ENCODE measurements at places on chromosomes 3 and 15.

- DNase-seq, result no peak
Measured at GRCh38 chr3:127450331-127450730, 140.2 kb downstream of the TPRA1 start.

DNA sequence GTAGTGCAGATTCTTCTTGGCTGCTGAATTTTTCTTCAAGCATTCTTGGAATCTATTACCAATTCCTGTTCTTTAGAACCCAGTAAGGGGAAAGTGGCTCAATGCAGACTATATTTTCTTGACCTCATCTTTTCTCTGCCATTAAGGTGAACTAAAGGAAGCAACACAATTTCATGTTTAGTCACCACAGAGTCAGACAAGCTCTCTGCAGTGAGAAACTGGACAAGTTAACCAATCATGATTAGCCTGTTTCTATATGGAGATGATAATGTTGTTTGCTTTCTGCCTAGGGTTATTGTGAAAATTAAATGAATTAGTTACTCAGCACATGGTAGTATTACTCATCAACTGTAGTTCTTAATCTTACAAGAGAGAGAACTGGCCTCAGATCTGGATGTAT is 1075.1 kb downstream of the AGBL1 start:
- DNase-seq, result no peak

- DNase-seq, result no peak
Measured at GRCh38 chr3:31622636-31623288, 90.0 kb downstream of the STT3B start.

DNA sequence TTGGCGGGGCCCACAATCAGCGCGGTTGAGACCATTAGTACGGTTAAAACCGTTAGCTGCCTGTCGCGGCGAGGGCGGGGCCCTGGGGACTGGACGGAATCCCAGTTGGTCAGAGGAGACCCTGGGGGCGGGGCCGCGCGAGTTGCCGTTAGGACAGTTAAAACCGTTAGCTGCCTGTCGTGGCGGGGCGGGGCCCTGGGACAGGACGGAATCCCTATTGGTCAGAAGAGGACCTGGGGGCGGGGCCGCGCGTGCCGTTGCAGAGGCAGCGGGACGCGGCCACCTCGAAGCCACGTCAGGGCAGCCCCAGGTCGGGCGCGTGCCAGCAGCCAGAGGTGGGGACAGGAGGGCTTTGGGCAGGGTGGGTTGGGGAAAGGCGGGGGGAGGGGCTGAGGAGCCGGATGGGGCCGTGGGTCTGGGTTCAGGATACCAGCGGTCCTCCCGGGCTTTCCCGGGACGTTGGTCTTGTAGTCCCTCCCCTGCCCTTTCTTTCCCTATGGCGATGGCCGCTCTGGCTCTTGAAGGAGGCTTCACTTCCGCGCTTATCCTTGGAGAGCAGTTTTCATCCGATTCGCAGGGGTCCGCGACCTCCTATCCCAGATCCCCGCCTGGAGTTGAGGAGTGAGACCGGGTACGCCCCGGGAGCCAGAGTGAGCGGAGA is 28.0 kb downstream of the KLHDC8B start:
- DNase-seq, result no peak

GRCh38 chr15:100959066-100960050 is 40.2 kb downstream of the LRRK1 start:
- DNase-seq, result no peak

DNA sequence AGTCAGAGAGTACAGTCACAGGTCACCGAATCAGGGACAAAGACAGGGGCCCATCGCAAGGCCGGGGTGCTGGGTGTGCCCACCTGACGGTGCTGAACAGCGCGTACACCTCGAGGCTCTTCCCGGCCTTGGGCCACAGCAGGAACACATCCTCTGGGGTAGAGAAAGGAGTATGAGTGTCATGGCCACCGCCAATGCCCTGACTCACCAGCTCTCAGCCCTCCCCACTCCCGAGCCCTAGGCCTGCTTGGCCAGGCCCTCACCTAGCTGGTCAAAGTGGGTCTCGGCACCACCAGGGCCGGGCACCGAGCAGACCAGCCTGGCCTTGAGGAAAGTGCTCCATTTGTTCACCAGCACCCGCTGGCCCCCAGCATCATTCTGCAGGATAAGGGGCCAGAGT is 4.2 kb downstream of the SEMA3G start:
- DNase-seq, result peak; percentile 3

DNA sequence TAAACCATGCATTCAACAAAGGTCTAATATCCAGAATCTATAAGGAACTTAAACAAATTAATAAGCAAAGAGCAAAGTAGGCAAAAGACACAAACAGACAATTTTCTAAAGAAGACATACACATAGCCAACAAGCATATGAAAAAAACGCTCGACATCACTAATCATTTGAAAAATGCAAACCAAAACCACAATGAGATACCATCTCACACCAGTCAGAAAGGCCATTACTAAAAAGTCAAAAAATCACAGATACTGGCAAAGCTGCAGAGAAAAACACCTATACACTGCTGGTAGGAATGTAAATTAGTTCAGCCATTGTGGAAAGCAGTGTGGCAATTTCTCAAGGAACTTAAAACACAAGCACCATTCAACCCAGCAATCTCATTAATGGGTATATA is 53.8 kb downstream of the FSIP1 start:
- DNase-seq, result no peak

- DNase-seq, result peak; percentile 74
Measured at GRCh38 chr15:81752546-81752942, 293.3 kb downstream of the MEX3B start.

DNA sequence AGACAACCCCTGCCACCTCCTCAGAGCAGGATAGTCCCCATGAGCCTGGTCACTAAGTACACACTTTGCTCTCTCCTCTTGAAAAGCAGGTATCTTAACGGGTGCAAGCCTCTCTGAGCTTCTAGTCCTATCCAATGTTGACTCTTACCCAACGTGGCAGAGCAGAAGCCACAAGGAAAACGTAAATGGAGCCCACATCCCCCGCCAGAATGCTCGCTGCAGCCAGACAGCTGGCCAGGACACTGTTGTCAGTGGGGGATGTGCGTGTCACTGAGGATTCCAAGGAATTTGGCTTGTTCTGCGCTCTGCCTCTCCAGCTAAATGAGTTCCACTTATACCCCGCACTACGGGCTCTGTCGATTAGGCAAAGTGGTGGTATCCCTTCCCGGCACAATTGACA is 67.8 kb upstream of the IGF1R start:
- DNase-seq, result no peak

DNA sequence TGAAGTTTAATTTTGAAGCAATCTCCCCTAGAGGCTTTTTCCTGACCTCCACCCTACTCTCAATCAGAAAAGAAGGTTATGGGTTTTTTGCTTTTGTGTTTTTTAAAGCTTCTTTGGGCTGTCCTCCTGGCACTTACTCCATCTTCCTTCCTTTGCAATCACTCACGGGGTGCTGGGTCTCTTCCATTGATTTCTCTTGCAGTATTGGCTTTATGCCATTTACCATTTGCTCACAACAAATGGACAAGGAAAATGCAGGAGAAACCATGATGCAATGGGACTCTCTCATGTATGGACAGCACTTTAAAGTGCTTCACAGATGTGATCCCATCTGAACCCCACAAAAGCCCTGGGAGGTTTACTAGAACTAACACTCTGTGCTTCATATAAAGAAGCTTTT is 57.5 kb downstream of the SST start:
- DNase-seq, result no peak

DNA sequence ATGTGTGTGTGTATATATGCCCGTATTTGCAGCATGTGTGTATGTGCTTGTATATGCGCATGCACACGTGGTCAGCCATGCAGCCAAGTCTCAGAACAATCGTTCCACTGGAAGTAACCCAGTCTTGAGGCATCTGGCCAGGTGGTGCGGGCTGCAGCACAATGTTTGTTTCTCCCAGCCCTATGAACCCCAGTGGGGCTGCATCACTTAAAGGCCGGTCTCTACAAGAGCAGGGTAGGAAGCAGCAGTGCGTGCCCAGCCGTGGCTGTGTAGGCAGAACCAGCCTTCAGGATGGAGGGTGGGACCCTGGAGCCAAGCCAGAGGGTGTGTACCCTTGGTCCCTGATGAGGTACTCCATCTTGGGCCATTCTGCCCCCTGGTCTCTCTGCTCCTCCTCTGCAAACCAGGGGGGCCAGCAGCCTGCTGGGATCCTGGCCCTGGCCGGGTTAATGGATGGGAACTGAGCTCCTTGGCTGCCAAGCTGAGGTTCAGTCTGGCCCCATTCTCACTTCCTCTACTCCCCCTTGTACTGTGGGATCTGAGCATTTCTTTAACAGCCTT is 11.8 kb downstream of the KLF13 start:
- no peak for DNase-seq

DNA sequence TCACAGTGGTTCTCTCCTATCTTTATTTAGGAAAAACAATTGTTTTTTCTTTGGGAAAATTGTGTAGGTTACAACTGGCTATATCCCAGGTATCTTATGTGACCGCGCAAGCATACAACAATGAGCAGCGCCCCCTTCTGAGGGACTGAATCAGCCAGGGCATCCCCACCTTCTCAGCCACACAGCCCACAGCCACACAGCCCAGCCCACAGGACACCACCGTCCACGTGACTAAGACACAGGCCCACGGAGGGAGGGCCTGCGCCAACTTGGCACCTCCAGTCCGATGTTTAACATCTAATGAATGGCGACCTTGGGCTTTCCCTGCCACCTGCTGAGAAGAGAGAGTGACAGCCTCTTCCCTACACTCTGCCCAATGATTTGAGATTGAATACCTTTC is 68.1 kb downstream of the ATP10A start:
- no peak for DNase-seq

- DNase-seq, result no peak
Measured at GRCh38 chr3:62995119-62995518, 119.9 kb upstream of the CADPS start.

GRCh38 chr3:64382153-64382552 is 156.9 kb upstream of the PRICKLE2 start:
- DNase-seq, result no peak

GRCh38 chr3:125366132-125366531 is 9.0 kb downstream of the ZNF148 start:
- no peak for DNase-seq

- no peak for DNase-seq
Measured at GRCh38 chr3:52723935-52724334, 18.0 kb downstream of the SPCS1 start.

- DNase-seq, result no peak
Measured at GRCh38 chr3:118775021-118775420, 259.6 kb downstream of the IGSF11 start.

DNA sequence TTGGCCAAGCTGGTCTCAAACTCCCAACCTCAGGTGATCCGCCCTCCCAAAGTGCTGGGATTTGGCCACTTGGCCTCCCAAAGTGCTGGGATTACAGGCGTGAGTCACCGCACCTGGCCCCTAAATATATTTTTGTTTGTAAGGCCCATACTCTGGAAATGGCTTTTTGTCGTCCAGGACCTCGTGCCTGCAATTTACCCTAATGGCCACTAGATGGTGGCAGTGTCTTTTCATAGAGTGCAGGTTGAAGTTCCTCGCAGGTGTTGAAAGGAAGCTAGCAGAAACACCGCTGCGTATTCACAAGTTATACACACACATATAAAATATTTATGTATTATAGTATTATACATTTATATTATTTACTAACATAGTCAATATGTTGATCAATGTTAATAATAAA is 97.2 kb downstream of the LRTM1 start:
- DNase-seq, result peak; percentile 24

DNA sequence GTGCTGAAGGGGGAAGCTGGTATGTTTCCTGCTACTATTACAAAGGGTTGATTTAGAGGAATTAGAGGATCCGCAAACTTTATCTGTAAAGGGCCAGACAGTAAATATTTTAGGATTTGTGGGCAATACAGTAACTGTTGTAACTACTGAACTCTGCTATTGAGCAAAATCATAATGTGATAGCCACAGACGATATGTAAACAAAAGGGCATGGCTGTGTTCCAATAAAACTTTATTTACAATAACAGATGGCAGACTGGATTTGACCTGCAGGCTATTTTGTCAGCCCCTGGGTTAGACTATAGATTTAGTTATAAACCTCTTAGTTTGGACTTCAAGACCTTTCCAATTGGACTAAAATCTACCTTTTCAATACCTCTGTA is 27.8 kb upstream of the KCNMB2 start:
- DNase-seq, result no peak

DNA sequence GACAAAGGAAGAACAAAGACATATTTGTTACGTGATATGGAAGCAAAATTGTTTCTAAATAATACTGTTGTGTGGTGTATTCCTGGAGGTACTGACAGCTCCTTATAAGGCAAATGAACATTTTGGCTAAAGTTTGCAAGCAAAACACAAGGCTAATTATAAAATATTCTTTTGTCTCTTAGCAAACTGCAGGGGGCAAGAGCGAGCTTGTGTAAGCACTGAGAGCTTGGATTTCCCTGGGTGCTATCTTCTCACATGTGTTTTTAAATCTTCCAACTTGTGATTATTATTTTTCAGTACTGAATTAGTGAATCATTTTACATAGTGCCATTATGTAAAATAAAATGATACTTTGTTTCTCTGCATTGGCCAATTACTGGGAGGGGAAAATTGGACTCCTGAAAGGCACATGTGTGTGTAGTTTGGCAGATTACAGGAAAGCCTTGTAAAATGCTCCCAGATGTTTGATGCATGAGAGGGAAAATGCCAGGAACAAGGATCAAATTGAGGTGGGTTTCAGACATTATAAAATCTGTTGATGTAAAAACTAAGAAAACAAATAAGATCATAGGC is 611.5 kb downstream of the AGBL1 start:
- DNase-seq, result peak; percentile 17

- peak; percentile 65 for DNase-seq
Measured at GRCh38 chr3:31462050-31462569, 70.6 kb upstream of the STT3B start.

DNA sequence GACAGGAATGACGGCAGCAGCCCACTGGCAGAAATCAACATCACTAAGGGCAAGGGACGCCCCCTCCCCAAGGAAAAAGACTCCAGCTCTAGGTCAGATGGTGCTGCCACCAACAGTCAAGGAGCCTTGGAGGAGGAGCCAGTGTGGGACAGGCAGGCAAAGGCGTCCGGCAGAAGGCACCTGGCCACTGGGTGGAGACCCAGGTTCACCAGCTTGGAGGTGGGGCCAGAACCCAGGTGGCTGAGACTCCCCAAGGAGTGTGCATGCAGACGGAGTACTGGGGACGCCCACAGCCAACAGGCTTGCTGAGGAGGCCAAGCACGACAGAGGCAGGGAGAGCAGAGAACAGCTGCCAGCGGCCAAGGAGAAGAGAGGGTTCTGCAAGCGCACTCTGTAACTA is 35.2 kb downstream of the PTPN23 start:
- no peak for DNase-seq

- DNase-seq, result no peak
Measured at GRCh38 chr3:183308751-183309150, 55.7 kb downstream of the B3GNT5 start.

- no peak for DNase-seq
Measured at GRCh38 chr3:189849262-189849661, 218.1 kb downstream of the TP63 start.

- DNase-seq, result peak; percentile 56
Measured at GRCh38 chr3:103056542-103056941, 621.7 kb downstream of the ZPLD1 start.

- DNase-seq, result no peak
Measured at GRCh38 chr3:124967964-124968363, 33.4 kb upstream of the MUC13 start.

GRCh38 chr3:66504850-66505641 is 4.2 kb upstream of the LRIG1 start:
- peak; percentile 38 for DNase-seq

- DNase-seq, result no peak
Measured at GRCh38 chr3:146747051-146747450, 141.9 kb upstream of the PLSCR5 start.
